ENCODE measurements at places on chromosomes 5 and 9. TPM values are rescaled to one million over a fixed set of nuclear protein-coding genes. Genes with fewer than 3 reads are reported as not detected.

The CDC25C gene
- 10.7 TPM for total RNA-seq

The TOMM5 gene
- 354 TPM for total RNA-seq

The CEMIP2 gene
- total RNA-seq, result 67.0 TPM

The RASGEF1C gene
- total RNA-seq, result 0.12 TPM

The RICTOR gene
- 11.4 TPM for total RNA-seq

The ADAMTS6 gene
- total RNA-seq, result 0.08 TPM

The LCN9 gene
- total RNA-seq, result not detected

The MEGF10 gene
- not detected for total RNA-seq

The SHB gene
- total RNA-seq, result 37.8 TPM

The ELOVL7 gene
- 10.9 TPM for total RNA-seq

The NR5A1 gene
- total RNA-seq, result not detected

The CFAP157 gene
- total RNA-seq, result not detected

The CRAT gene
- total RNA-seq, result 32.0 TPM

The ANGPTL2 gene
- total RNA-seq, result 0.06 TPM

The NDOR1 gene
- total RNA-seq, result 10.9 TPM

The AGGF1 gene
- total RNA-seq, result 8.5 TPM

The AGXT2 gene
- total RNA-seq, result not detected

The TRUB2 gene
- total RNA-seq, result 48.7 TPM

The C9 gene
- total RNA-seq, result not detected

The ENTPD8 gene
- 0.31 TPM for total RNA-seq

The PAM gene
- 24.9 TPM for total RNA-seq
